Amniotic stem cell (primary cell): ENCODE measurements at places on chromosomes 12 and 14.
A peak's percentile ranks its signal among the peaks of the same experiment; 100 is the strongest.

GRCh38 chr14:100658181-100658886 lies 68.4 kb upstream of the DLK1 start:
- no peak for DNase-seq

DNA sequence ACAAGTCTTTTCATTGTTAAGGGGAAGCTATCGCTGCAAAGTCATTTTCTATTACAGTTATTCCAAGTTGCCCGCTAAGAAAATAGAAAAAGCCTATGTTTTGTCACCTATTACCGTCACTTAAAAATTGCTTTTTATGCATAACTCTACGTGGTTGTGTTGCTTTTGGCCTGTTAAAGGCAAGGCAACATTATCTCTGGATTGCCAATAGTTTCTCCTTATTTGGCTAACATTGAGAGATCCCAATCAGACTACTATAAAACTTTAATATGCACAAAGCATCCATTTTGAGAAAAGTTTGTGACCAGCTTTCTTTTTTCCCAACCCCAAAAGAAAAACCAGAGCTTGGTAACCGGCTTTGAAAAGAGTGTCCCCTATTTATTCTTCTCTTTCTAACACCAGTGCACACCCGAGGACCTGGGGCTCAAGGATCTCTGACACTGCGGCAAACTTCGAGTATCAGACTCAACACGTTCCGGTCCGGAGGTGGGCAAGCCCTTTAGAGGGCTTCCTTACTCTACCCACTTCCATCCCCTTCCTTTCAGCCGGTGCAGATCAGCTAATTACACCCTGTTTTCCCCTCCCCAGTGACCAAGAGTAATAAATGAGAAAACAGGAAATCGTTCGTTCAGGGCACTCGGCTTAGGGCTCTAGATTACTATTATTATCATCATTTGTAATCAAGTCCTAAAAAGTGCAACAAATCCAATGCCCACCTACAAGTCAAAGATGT lies 1.2 kb downstream of the PPP1R12A start:
- DNase-seq = no peak

DNA sequence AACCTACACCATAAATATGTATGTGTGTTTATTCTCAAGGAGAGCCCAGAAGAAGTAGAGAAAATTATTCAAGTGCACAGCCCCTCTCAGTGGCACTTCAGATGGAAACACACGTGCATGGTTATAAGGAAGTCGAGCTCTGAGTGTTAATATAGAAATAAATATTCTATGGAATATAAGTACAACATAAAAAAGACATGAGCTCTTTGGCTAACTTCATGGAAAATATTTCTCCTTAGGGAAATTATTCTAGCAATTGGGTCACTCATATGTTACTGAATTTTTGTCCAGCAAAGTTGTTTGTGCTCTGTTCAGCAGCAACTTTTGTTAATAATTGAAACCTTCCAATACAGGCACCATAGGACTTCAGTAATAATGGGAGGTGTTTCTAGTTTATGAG lies 939.0 kb downstream of the LRFN5 start:
- no peak for DNase-seq

DNA sequence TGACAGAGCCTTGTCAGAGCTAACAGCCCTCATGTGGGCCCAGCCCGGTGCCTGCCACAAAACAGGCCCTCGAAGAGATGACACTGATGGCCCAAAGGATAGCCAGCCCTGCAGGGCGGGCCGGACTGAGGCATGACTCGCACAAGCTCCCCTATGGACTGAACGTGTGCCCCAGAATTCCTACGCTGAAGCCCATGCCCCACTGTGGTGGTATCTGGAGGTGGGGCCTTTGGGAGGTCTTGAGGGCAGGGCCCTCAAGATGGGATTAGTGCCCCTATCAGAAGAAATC lies 38.6 kb downstream of the CHGA start:
- no peak for DNase-seq

- no peak for DNase-seq
Observed at GRCh38 chr14:38838049-38838978, 264.7 kb downstream of the SEC23A start.

DNA sequence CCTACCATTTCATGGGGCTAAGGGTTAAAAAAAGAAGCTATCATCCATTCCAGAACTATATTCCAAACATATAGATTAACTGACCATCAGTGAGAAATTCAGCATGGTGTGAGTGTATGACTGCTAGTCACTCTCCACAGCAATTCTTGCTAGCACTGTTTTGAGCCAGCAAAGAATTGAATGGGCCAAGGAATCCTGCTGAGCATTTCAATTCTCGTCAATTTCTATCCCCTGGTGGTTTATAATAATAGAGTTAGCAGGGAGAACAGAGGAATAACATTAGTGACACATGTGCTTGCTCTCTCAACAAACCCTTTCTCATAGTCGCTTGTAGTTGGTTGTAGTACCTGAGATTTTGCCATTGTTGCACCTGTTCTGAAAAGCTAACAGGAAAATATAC lies 7.2 kb downstream of the MBIP start:
- DNase-seq = no peak

GRCh38 chr14:29759521-29760340 lies 167.9 kb downstream of the PRKD1 start:
- no peak for DNase-seq

GRCh38 chr14:71467361-71467811 lies 464.8 kb upstream of the RGS6 start:
- peak; percentile 10 for DNase-seq

GRCh38 chr12:82207556-82207955 lies 150.6 kb downstream of the CCDC59 start:
- no peak for DNase-seq

- no peak for DNase-seq
Observed at GRCh38 chr12:87841935-87842334, 187.3 kb downstream of the C12orf50 start.

DNA sequence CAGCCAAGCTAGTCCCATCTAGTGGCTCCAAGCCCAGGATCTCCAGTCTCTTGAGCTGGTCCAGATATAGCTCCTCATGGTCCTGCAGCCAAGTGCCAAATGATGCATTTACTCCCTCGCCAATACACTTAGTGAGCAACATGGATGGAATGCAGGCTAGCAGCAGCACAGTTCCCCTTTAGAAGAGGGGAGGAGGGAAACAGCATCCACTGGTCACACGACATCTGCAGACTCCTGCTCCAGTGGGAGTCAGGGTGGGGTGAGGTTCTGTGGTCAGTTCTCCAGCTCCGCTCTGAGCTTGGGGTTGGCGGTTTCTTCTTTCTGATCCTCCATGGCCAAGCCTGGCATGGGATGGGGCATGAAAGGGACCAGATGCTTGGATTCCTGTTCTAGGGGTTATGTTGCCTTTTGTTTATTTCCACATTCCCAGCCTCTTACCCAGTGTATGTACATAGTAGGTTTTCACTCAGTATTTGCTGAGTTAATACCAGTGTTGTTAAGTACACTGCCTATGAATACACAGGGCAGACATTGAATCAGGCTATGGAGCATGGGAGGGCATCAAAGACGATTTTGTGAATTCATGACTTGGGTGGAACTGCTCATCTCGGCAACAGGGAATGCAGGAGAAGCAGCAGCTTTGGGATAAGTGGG lies 57.3 kb downstream of the GALNT16 start:
- DNase-seq = peak; percentile 91

DNA sequence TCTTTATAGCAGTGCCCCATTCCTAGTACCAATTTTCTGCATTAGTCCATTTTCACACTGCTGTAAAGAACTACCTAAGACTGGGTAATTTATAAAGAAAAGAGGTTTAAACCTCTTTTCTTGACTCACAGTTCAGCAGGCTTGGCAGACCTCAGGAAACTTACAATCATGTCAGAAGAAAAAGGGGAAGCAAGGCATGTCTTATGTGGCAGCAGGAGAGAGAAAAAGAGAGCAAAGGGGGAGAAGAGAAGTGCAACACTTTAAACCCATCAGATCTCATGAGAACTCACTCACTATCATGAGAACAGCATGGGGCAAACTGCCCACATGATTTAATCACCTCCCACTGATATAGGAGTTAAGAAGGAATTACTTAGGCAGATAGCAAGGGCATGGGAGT lies 101.6 kb upstream of the PLEKHG7 start:
- no peak for DNase-seq

- no peak for DNase-seq
Observed at GRCh38 chr12:112524676-112525425, 106.1 kb downstream of the PTPN11 start.

DNA sequence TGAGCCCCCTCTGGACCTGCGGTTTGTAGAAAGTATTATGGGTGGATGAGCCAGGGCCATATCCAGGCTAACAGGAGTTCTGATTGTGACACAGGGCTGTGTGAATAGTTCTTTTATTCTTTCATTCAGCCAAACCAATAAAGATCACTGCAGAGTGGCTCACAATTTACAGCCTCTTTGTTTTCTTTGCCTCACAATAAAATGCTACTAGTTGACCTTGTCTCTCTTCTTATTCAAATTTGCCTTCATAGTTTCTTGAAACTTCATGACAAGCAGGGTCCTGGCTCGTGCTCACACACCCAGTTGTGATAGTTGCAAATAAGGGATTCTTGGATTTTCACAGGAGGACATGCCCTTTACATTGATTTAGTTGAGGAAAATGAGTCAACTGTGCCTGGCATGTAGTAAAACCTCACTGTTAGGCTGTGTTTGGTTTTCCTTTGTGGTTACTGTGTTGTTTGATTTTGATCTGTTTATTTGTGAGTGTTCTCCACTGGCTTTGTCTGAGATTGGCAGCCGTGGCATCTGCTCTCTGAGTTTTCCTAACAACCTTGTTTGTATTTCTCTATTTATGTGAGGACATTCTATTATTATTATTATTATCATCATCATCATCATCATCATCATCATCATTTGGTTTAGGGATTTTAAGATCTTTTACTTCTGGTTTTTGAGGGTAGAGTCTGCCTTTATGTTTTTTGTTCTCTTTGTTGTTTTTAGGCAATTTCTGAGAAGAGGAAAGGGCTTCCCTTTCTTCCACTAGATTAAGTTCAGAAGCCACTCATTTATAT lies 2.7 kb upstream of the KRT6B start:
- DNase-seq = no peak

GRCh38 chr12:45234139-45234865 lies 18.4 kb downstream of the ANO6 start:
- peak; percentile 89 for DNase-seq

- DNase-seq = no peak
Observed at GRCh38 chr12:88570103-88570502, 10.2 kb downstream of the KITLG start.

- no peak for DNase-seq
Observed at GRCh38 chr14:77186911-77187648, 5.5 kb downstream of the TMEM63C start.

DNA sequence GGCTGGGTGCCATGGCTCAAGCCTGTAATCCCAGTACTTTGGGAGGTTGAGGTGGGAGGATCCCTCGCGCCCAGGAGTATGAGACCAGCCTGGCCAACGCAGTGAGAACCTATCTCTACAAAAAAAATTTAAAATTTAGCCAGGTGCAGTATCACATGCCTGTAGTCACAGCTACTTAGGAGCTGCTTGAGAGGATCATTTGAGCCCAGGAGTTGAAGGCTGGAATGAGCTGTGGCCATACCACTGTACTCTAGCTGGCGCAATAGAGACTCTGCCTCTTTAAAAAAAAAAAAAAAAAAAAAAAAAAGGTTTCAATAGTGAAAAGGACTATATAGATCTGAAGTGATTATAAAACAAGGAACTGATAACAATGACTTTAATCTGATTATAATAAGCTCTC lies 13.5 kb downstream of the PSMA3 start:
- DNase-seq = no peak

- no peak for DNase-seq
Observed at GRCh38 chr12:14773685-14774073, 29.6 kb downstream of the WBP11 start.

GRCh38 chr12:989051-989450 lies 2.0 kb upstream of the ERC1 start:
- no peak for DNase-seq

DNA sequence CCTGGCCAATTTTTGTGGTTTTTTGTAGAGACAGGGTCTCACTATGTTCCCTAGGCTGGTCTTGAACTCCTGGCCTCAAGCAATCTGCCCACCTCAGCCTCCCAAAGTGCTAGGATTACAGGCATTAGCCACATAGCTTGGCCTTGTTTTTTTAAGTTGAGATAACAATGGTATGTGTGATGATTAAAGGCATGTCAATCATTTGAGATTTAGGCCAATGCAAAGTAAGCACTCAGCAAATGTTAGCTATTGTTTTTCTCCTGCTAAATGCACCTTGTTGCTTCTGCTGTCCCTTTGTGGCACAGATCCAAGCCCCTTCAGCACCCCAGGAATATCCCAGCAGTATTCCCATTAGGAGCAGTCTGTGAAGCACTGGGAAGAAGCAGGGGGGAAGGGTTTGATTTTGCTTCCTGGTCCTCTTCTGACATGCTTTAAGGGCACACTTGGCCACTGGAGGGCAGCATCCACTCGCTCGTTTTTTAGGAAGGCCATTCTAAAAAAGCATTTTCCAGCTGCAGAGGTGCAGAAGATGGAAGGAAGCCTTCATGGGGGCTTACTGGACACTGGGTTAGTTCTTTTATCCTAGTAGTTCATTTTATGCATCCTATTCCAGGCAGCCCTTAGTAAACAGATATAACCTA lies 70.2 kb upstream of the ZFP36L1 start:
- DNase-seq = peak; percentile 64

DNA sequence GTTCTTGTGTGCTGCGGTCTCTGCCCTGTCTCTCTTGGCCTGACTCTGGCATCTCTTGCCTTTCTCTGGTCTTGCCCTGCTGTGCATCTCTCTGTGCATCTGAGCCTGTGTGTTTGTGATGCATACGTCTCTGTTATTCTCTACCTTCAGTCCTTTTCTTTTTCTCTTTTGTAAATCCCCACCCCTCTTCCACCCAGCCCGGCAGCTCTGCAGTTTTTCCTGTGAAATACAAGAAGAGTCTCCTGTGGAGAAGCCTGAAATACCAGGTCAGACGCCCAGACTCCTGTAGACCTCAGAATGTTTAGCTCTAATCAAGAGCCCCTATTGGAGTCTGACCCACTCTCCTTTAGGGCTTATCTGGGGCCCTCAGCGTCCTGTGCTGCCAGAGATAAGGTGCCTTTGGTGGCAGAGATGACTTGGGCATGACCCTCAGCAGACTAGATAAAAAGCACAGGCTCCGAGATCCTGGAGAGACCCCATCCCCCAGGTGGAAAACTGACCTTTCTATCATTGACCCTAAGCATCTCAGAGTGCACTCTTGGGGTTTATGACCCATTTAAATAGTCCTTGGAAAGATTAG lies 167.5 kb upstream of the SRRM4 start:
- DNase-seq = no peak

GRCh38 chr12:78666584-78666983 lies 198.0 kb upstream of the SYT1 start:
- DNase-seq = no peak

DNA sequence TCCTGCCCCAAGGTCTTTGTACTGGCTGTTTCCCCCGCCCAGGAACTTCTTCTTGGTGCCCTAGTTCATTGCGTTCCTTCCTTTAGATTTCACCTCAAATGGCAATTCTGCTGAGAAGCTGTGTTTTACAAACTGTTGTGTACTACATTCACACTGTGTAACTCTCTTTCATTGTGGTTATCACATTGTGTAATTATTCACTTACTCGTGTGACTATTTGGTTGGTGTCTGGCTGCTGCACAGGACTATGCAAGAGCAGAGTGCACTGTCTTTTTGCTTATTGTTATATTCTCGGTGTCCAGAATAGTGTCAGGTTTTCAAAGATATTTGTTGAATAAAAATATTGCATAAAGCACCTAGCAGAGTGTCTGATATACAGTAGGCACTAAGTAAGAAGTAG lies 177.2 kb upstream of the PRICKLE1 start:
- DNase-seq = no peak

- DNase-seq = no peak
Observed at GRCh38 chr14:100695423-100695738, 31.3 kb upstream of the DLK1 start.

GRCh38 chr12:49944718-49945117 lies 5.8 kb upstream of the AQP2 start:
- no peak for DNase-seq
